ENCODE measurements at places on chromosomes 5 and 9.

DNA sequence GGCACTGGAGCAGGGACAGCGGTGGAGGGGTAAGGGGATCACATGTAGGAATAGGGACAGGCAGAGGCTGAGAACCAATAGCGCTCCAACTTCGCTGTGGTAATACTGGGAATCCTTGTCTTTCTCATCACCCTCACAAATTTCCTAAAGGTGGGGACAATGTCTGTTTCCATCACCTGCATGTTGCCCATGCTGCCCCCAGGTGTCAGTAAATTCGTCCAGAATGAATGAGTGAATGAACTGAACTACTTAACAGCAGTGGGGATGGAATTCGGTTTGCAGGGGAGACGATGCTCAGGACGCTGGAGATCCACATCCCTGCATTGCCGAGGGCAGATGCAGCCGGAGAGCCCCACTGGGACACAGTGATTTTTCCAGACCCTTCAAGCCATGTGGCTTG, 129.9 kb downstream of the PDZD2 start:
- DNase-seq: no peak

GRCh38 chr5:139403418-139403786, 487 bp downstream of the SPATA24 start:
- no peak for DNase-seq

- no peak for DNase-seq
These were observed 11.2 kb upstream of the GLDC start for GRCh38 chr9:6656614-6657300.

GRCh38 chr9:137715321-137715720, 96.5 kb downstream of the EHMT1 start:
- DNase-seq: no peak

DNA sequence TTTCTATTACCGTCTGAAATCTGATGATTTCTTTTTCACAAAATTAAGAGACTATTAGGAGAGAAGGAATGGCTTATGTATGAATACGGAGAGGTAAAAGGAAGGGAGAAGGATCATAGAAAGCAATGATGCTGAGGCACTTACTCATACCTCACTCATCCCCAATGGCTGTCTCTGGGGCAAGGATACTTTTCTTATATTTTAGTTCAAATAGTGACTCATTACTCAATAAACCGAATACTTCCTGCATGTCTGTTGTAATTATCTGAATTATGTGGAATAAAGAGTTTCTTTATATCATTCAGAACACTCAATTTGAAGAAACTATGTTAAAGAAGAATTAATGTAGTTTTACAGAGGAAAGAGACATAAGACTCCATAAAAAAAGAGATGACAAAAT, 284.5 kb upstream of the NUDT12 start:
- peak; percentile 5 for DNase-seq

GRCh38 chr9:95316794-95317118, 753 bp downstream of the FANCC start:
- DNase-seq: peak; percentile 70

DNA sequence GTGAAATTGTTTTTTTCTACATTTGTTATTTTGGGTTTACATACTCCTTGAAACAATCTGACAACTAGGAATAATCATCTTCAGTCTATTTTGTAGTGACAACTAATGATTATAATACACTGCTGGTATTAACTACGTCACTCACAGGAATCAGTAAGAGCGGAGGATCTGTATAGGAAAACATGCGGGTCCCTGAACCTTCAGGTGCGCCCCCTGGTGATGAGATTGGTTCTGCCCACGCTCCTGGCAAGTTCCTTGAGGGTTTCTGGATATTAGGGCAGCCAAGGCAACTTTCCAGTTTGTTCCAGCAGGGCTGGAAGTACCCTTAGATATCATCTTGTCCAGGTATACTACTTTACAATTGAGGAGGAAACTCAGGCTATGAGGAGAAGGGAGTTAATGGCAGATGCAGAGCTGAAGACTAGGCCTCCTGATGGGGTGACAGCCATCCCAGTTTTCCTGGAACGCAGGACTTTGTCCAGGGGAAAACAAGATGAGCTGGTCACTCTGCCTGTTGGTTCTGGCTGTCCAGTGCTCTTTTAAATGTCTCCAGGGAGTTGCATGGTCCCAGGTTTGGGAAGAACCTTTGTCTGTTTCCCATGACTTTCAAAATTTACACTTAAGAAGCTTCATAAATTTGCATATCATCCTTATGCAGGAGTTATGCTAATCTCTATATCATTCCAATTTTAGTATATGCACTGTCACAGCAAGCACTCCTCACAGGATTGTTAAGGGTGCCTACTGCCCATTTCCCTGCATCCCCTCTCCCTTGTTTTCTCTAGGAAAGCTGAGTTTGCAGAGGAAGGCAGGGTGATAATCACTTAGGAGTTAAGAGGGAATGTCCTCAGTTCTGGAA, 14.9 kb upstream of the WNT8A start:
- DNase-seq: peak; percentile 80

GRCh38 chr9:86837345-86837744, 110.0 kb downstream of the GAS1 start:
- DNase-seq: no peak

DNA sequence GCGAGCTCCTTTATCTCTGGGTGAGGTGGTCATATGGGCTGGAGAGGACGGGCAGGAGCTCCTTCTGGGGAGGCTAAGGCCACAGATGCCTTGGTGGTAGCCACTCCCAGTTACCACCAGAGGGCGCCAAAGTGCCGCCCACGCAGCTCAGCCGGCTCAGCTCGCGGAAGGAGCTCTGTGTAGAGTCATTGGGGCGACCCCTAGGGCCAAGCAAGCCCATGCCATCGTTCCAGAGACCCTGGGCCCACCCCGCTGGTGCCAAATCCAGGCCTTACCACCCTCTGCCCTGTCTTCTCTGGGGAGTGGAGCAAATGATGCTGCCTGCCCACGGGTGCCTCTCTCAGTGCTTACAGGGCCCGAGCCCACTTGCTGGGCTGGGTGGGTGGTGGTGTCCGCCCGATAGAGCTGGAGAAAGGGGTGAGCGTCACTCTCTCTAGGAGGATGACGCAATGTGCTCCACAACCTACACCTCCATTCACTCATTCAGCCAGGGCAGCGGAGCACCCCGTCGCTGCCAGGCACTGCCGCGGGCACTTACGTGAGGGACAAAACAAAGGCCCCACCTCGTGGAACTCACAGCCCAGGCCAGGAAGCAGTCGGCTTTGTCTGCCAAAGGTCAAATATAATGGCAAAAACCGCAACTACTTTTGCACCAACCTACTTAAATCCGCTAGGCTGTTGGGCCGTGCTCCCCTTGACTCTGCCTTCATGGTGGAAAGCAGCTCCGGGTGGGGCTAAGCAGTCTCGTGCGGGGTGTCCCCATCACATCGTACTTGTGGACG, 13.8 kb downstream of the TSPAN17 start:
- peak; percentile 91 for DNase-seq

DNA sequence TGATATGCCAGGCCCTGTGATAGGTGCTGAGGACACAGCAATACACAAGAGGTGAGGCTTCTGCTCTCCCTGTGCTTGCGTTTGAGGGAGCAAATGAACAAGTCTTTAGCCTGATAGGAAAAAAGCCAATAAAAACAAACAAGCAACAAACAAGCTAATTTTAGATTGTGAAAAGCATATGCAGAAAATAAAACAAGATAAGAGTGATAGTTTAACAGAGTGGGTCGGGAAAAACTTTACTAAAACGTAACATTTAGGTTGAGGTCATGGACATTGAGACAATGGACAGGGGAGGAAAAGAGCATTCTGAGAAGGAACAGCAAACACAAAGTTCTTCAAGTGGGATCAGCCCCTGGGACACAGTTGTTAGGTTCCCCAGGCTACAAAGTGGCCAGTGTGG, 4.3 kb downstream of the SMIM3 start:
- no peak for DNase-seq

DNA sequence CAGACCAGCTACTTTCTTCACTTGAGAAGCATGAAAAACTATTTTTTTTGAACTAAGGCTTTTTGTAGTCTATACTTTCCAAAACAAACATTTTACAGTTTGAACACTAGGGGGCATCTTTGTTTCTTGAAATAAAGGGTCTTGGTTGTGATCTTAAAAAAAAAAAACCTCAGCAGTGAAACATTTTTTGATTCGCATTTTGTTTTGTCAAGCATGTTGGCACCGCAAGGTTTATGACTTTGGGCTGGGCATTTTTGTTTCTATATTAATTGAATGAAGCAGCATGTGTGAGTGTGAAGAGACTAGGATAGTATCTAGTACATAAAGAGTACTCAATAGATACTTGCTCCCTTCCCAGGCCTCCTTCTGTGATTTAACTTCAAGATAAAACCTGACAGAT, 31.6 kb upstream of the ACOT12 start:
- DNase-seq: peak; percentile 17

- no peak for DNase-seq
These were observed 16.6 kb downstream of the ALDH1A1 start for GRCh38 chr9:72936266-72936665.

DNA sequence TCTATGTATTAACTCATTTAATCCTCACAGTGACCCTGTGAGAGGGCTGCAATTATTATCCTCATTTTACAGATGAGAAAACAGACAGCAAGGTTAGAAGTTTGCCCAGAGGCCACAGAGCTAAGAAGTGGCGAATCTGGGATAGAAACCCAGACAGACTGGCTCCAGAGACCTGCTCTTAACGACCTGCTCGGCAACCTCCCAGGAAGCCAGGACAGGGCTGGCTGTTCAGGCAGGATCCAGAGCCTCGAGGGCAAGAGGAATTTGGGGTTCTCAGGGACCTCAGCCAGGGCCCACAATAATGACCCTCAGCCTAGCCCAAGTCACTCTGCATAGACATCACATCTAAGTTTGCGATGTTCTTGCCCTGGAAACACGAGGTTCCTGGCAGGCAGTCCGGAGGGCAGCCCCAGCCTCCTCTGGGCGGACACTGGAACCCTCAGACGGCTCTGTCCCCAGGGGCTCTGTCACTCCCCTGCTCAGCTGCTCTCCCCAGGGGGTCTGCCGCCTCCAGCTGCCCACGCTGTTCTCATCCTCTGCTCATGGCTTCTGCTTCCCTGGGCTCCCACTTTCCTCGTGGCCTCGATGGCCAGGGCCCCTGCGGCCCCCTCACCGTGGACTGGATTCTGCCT, 138.5 kb upstream of the ERCC6L2 start:
- DNase-seq: no peak

- no peak for DNase-seq
These were observed 304.1 kb downstream of the TRPM3 start for GRCh38 chr9:70817311-70817710.

- DNase-seq: peak; percentile 22
These were observed 159.5 kb downstream of the RAPGEF6 start for GRCh38 chr5:131475541-131475941.

DNA sequence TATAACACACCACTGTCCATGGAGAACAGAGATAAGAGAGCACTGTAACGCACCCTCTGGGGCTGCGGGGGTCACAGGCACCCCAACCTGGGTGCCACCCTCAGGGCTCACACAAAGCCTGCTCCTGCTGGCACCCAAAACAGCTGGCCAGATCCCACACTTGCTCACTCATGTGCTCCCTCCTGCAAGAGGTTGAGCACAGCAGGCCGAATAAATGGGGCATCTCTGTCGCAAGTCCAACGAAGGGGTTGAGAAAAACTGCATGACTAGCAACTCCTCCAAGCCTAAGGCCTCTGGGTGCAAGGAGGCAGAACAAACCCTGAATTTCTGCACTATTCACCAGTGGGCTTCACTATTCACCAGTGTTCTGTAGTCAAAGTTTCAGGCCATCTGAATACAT, 80.3 kb downstream of the SECISBP2 start:
- no peak for DNase-seq

DNA sequence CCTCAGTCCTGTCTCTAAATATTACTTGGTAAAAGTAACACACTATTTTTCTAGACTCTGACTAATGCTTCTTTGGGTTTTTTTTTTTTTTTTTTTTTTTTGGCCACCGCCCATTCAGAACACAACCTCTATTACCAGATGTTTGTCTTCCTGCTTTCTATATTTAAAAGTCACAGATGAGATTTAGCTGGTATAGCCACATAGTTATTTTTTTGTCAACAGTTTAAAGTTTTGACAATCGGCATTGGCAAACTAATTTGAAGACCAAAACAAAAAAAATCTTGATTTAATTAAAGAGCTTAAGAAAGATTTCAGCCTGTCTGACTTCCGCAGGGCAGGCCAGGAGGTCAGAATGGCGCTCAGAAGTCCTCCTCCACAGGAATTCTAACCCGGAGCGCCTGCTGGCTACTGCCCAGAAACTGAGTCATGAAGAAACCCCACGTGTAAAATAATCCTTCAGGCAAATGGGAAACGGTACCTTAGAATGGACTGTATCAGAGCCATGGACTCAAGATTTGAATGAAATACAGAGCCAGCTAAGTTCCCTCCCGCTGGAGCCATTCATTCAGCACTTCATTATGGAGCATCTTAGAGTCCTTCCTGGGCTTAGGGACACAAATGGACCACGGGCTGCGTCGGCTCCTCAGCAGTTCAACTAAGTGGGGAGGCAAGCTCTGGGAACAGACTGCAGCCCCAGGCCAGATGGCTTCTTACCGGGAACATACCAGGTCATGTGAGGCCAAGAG, 55.6 kb downstream of the PTPDC1 start:
- peak; percentile 96 for DNase-seq

DNA sequence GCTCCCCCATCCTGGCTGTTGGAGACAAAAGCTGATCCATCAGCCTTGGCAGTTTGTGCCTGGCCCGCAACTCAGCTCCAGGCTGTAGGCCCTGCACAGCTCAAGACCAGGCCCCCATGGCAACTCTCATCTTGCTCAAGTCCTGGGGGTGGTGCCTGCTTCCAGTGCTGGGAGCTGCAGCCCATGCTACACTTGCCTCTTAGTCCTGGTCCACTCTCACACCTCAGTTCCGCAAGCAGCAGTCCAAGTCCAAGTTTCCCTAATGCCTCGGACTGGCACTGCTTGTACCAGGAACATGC, 14.2 kb downstream of the AHRR start:
- DNase-seq: no peak

GRCh38 chr5:65483546-65484346, 2.0 kb upstream of the ADAMTS6 start:
- DNase-seq: peak; percentile 45

GRCh38 chr5:38816083-38817030, 29.5 kb upstream of the OSMR start:
- DNase-seq: no peak

DNA sequence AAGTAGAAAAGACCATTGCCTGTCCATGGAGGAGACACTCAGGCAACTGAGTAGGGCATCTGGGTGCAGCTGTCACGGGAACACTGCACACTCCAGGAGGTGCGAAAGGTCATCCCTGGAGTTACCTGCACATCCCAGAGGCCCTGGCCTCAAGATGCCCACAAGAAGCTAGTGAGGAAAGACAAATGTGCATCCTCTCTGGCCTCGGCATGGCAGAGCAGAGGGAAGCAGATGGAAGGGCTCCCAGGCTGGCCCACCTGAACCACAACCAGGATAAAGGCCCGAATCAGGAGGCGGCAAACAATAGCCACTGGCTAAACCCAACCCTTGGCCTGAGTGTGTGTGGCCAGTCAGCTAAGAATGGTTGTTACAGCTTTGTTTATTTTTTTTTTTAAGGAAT, 231.7 kb downstream of the SYK start:
- DNase-seq: no peak

- DNase-seq: peak; percentile 99
These were observed 6.8 kb upstream of the CEL start for GRCh38 chr9:133054966-133055365.

GRCh38 chr9:134344068-134344799, 18.0 kb downstream of the RXRA start:
- no peak for DNase-seq

- DNase-seq: no peak
These were observed 11.1 kb downstream of the SH2D3C start for GRCh38 chr9:127767410-127767809.

- DNase-seq: no peak
These were observed 84.3 kb upstream of the RAPGEF1 start for GRCh38 chr9:131824155-131824594.
